ENCODE measurements at places on chromosomes 1 and 21. TPM values are rescaled to one million over a fixed set of nuclear protein-coding genes. Genes with fewer than 3 reads are reported as not detected.

FCRLA gene
- not detected for total RNA-seq

TCHH gene
- not detected for total RNA-seq

RABGAP1L gene
- 48.4 TPM for total RNA-seq

MTARC2 gene
- 23.7 TPM for total RNA-seq

FGR gene
- total RNA-seq, result 10.4 TPM

AMY1A gene
- not detected for total RNA-seq

THEM5 gene
- total RNA-seq, result not detected
